GM23338 (cell line): ENCODE measurements at places on chromosomes 6 and 20. TPM values are rescaled to one million over a fixed set of nuclear protein-coding genes. Genes with fewer than 3 reads are reported as not detected.

The SLC25A27 gene
- 11.8 and 16.2 TPM in 2 replicates for total RNA-seq

The HNF4A gene
- not detected in 2 replicates for total RNA-seq

The DNAH8 gene
- not detected in 2 replicates for total RNA-seq

The ABHD16B gene
- total RNA-seq = not detected in 2 replicates

The FLRT3 gene
- total RNA-seq = 0.17 and 0.19 TPM in 2 replicates

- H3K4me1 ChIP-seq = peaks cover 49% of the 10 kb centered on the region
- H3K27me3 ChIP-seq = no peaks in the 10 kb centered on the region
- no peak for DNase-seq
- no peak overlapping the region for H3K27ac ChIP-seq
- no peak overlapping the region for H3K4me3 ChIP-seq
- no peaks in the 10 kb centered on the region for H3K36me3 ChIP-seq
Observed at GRCh38 chr6:42401613-42401951, 50.1 kb downstream of the TRERF1 start.

GRCh38 chr6:5490501-5491069 is 229.3 kb downstream of the FARS2 start:
- H3K4me3 ChIP-seq = no peak overlapping the region
- H3K36me3 ChIP-seq = no peaks in the 10 kb centered on the region
- no peaks in the 10 kb centered on the region for H3K4me1 ChIP-seq
- DNase-seq = no peak

GRCh38 chr20:37375227-37375626 is 29.3 kb downstream of the SRC start:
- no peaks in the 10 kb centered on the region for H3K27me3 ChIP-seq
- H3K36me3 ChIP-seq = 0 out of 2 replicates have a peak, but pooled peaks cover 4% of the 10 kb centered on the region
- no peak overlapping the region for H3K27ac ChIP-seq
- H3K4me1 ChIP-seq = peaks cover 9% of the 10 kb centered on the region; the same call in 1 of the 2 replicates
- DNase-seq = no peak

DNA sequence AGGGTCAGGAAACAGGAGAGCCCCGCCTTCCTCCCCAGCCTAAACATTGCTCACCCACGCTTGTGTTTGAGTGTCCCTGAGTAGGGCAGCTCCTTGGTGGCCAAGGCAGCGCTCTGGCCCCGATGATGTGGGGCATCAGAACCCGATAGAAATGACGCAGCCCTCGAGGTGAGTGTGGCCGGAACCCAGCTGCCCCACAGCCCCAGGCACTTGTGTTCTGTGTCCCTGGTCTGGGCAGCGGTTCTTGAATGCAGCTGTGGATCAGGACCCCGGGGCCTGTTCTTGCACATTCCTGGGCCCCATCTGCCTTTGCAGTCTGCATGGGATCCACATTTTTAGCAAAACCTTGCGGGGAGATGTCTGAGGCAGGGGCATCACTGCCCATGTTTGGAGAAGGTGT is 12.8 kb downstream of the RBM38 start:
- peaks cover 13% of the 10 kb centered on the region; the same call in 1 of the 2 replicates for H3K36me3 ChIP-seq
- no peaks in the 10 kb centered on the region for H3K27me3 ChIP-seq
- DNase-seq = no peak
- H3K4me1 ChIP-seq = no peaks in the 10 kb centered on the region
- no peak overlapping the region for H3K27ac ChIP-seq

DNA sequence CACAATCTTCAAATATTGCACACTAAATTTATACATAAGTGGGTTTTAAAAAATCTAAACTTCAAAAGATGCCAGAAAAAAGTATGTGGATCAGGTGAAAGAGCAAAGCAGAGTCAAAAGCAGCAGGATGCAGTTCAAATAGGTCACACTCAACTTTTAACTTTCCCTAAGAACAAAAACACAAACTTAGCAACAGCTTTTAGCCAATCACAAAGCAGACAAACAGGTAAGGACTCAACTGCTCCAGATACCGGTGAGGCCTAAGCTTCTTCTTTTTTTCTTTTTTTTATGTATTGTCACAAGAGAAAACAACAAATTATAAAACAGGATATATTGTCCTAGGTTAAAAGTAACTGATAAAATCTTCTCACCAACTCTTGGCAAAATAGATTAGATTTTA is 74.7 kb downstream of the SESN1 start:
- H3K4me1 ChIP-seq = no peaks in the 10 kb centered on the region

GRCh38 chr6:112036088-112036637 is 17.7 kb upstream of the CCN6 start:
- peaks cover 3% of the 10 kb centered on the region; the same call in 1 of the 2 replicates for H3K4me1 ChIP-seq
- DNase-seq = no peak
- no peak overlapping the region for H3K27ac ChIP-seq

GRCh38 chr6:139409026-139409425 is 34.6 kb upstream of the CITED2 start:
- H3K27me3 ChIP-seq = no peaks in the 10 kb centered on the region
- no peak overlapping the region for H3K27ac ChIP-seq
- no peaks in the 10 kb centered on the region; the same call in 1 of the 2 replicates for H3K4me1 ChIP-seq
- DNase-seq = no peak
- H3K36me3 ChIP-seq = no peaks in the 10 kb centered on the region

DNA sequence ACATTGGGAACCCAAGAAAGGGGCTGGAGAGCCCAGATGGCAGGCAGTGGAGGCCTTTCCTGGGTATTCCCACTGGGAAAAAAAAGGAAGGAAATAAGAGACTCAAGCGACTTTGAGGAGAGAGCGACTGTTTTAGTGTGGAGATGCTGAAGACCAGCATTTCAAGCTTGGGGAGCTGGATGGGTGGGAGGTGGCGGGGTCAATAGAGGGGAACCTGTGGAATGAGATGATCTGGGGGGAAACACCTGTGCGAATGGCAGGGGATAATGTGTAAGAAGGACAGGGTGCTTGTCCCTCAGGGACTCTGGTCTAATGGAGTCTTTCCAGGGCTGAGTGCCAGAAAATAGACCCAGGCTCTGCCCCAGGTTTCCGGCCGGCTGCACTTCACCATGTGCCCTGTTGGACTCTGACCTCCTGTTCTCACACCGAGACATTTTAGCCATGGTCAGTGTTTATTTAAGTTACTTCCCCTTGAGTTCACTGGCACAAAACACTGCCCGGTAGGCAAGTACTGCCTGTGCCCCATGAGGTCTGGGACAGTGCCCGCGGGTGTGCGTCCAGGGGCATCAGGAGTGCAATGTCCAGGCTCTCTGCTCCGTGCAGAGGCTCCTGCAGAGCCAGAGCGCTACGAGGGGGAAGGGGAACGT is 50.4 kb upstream of the NKX2-2 start:
- H3K36me3 ChIP-seq = no peaks in the 10 kb centered on the region
- H3K27ac ChIP-seq = no peak overlapping the region
- DNase-seq = no peak
- H3K27me3 ChIP-seq = no peaks in the 10 kb centered on the region

DNA sequence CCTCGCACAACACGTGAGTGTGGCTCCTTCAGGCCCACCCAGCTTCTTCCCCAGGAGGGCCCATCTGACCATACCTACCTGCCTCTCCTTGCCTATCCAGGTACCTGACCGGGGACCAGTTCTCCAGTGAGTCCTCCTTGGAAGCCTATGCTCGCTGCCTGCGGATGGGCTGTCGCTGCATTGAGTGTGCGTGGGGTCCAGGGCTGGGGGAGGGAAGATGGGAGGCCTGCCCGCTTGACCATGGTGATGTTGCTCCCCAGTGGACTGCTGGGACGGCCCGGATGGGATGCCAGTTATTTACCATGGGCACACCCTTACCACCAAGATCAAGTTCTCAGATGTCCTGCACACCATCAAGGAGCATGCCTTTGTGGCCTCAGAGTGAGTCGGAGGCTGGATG is 26.5 kb downstream of the PLCG1 start:
- H3K27ac ChIP-seq = no peak overlapping the region
- no peak overlapping the region for H3K4me3 ChIP-seq
- H3K27me3 ChIP-seq = no peaks in the 10 kb centered on the region
- no peaks in the 10 kb centered on the region for H3K4me1 ChIP-seq
- DNase-seq = no peak

DNA sequence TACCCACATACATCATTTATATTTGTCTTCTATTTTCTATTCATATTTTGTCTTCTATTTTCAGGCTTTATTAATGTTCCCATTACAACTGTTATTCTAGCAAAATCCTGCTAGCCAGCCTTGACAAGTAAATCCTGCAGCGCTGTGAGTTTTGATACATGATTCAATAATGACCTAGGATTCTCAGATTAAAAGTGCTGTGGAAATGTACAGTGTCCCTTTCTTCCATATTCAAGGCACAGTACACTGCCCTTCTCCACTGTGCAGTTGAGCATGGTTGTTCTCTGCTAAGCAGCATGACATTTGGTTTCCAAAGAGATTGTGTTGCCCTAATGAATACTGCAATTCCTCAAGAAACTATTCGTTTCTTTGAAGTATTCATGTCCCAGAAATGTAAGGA is 5.8 kb upstream of the HEY2 start:
- H3K36me3 ChIP-seq = no peaks in the 10 kb centered on the region
- no peak overlapping the region for H3K27ac ChIP-seq
- H3K4me1 ChIP-seq = peaks cover 55% of the 10 kb centered on the region
- peaks cover 17% of the 10 kb centered on the region for H3K27me3 ChIP-seq
- no peak for DNase-seq

DNA sequence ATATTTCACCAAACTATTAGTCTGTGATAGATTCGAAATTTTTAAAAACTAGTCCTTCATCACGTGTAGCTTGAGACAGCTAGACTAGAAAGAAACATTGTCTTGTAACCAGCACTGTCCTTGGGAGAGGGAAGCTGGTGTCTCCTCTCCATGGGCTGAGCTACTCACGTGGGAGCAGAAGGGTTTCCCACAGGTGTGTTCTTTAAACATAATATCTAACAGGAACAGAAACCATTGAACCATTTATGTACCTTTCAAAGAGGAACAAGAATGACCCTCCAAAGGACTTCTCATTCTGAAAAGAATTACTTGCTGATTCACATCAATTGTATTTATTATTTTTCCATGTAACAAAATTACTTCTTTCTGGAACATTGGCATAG is 72.4 kb upstream of the SYNJ2 start:
- H3K27me3 ChIP-seq = no peaks in the 10 kb centered on the region
- H3K4me3 ChIP-seq = no peak overlapping the region
- H3K4me1 ChIP-seq = no peaks in the 10 kb centered on the region; the same call in 1 of the 2 replicates
- peaks cover 10% of the 10 kb centered on the region; the same call in 1 of the 2 replicates for H3K36me3 ChIP-seq
- H3K27ac ChIP-seq = no peak overlapping the region
